Activated CD4-positive, alpha-beta T cell treated with anti-CD3 and anti-CD28 coated beads for 36 hours (primary cell): ENCODE measurements at places on chromosomes 3 and 15.

GRCh38 chr3:105523501-105523900, 156.8 kb downstream of the ALCAM start:
- DNase-seq, result no peak

- DNase-seq, result no peak
Measured at GRCh38 chr3:99365396-99365795, 273.0 kb upstream of the COL8A1 start.

DNA sequence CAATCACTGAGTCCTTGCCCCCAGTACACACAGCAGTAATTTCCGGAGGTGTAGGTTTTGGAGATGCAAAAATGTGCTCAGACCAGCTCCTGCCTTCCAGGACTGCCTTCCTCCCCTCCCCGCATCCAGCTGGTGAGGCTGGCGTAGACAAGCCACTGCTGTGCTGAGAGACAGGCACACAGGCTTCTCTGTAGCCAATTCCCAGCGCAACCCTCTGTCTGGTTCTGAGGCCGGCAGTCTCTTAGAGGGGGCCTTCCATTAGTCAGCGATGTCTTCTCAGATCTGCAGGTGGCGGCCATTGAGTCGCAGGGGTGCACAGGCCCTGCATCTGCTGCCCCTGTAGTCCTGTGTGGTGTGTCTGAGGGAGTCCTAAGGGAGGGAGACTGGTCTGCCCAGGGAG, 114.4 kb downstream of the DNAJB8 start:
- DNase-seq, result no peak

- DNase-seq, result no peak
Measured at GRCh38 chr3:117735481-117736101, 1026.0 kb downstream of the TUSC7 start.

- DNase-seq, result no peak
Measured at GRCh38 chr3:86481031-86481430, 509.9 kb downstream of the VGLL3 start.

DNA sequence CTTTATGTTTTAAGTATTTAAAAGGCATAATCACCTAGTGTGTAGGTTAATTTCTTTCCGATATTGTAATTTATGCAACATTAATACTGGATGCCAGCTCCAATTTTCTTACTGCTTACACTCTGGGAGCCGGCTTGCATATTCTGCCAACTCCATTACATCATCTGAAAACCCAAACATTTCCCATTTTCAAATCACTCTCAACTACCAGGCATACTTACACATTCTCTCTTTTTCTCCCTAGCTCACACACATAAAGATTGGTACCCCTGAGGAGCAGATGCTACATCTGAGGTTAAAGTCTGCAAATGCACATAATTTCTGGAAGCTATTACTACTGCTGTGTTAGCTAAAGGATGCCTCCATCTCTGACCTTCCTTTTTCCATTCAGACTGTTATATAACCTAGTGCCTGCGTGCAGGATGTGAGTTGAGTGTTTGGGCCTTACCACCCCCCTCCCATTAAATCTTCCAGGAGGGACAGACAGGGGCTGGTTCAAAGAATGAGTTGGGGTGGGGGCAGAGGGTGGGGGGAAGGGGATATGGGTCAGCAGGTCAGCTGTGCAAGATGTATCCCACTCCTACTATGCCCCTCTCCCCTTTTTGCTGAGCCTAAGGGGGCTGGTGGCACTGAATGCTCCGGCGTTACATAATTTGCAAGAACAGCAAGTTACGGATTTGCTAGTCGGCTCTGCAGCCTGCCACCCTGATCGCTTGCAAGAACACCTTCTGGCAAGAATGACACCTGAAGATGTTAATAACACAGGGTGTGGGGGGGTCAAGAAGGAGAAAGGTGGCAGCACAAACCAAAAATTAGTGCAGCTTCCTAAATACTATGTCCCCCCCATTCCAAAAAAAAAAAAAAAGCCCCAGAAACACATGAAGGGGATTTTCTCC, 2.5 kb downstream of the RORA start:
- no peak for DNase-seq

- DNase-seq, result no peak
Measured at GRCh38 chr3:13894096-13894806, 14.4 kb upstream of the WNT7A start.

DNA sequence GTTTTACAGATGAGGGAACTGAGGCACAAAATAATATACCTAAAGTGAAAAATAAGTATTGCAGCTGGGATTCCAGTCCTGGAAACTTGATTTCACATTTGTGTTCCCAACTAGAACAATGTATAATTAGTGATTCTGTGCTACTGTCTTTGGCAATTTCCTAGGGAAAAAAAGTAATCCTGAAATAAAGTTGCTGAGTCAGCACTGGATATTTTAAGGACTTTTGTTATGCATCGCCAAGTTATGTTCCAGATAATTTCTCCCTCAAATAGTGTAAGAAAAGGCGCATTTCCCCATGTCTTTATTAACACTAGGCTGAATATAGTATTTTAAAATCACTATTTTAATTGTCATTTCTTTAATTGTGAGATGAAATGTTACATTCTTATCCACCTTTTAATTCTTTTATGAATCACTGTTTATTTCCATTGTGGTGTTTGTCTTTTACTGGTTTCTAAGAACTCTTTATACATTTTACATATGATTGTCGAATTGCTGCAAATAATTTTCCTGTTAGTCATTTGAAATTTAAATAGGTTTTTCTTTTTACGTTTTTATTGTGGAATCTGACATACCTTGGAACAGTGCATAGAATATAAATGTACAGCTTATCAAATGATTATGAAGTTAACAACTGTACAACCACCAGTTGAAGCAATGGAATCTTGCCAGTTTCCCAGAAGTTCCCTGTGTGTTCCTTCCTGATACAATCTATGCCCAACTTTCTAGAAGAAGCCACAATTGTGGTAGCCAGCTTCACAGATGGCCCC, 56.6 kb downstream of the SH3GL3 start:
- DNase-seq, result no peak

- DNase-seq, result no peak
Measured at GRCh38 chr3:31482493-31483200, 50.1 kb upstream of the STT3B start.

- peak; percentile 90 for DNase-seq
Measured at GRCh38 chr15:66851311-66852063, 149.5 kb downstream of the SMAD6 start.
